ENCODE measurements at places on chromosomes 1 and 21.
A peak's percentile ranks its signal among the peaks of the same experiment; 100 is the strongest.

- DNase-seq = no peak
Observed at GRCh38 chr1:154493276-154493675, 8.7 kb upstream of the TDRD10 start.

DNA sequence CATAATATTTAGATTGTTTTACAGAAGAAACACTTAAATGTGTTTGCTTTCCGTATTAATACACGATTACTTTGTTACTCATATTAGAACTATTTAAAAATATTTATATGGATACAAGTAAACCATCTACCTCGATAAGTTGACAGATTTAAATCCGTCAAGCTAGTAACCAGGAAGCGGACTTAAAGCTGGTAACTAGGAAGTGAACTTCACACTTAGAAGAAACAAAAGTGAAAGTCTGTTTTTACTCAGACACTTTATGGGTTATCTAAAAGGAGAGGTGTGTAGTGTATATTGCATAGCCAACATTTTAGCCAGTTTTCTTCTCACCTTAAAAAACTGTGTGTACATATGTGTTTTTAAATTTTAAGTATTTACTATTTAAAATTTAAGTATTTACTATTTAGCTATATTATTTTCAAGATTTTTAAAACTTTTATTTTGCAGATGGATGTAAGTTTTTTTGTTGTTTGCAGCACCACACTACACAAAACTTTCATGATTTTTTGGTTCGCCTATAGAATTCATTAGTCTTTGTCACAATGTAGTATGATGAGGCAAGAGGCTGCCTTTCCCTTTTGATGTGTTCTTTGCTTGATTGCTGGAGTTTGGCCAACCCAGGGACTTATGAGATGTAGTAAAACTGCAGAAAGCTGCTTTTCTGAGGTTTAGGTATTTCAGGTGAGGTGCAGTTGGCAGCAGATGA, 2.7 kb downstream of the USP25 start:
- no peak for DNase-seq

GRCh38 chr1:110773813-110774212, 99.1 kb upstream of the KCNA3 start:
- no peak for DNase-seq

- DNase-seq = no peak
Observed at GRCh38 chr1:25641931-25642573, 25.5 kb downstream of the MAN1C1 start.

DNA sequence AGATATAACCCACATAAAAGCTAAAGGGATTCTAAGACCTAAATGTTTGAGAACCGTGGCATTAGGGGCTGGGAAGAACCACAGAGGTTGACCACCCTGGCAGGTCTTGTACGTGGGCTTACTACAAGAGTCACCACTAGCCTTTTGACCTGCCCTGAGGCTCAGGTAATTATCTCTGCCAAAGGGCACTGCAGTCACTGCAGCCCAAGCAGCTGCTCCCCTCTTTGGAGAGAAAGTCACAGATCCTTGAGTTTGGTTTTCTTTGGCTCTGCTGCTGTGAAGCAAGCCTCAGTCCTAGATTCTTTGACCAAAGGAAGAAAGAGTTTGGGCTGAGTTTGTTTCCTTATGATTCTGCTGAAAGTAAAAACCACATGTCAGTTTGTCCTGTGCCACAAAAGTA, 11.6 kb downstream of the PARK7 start:
- DNase-seq = no peak

DNA sequence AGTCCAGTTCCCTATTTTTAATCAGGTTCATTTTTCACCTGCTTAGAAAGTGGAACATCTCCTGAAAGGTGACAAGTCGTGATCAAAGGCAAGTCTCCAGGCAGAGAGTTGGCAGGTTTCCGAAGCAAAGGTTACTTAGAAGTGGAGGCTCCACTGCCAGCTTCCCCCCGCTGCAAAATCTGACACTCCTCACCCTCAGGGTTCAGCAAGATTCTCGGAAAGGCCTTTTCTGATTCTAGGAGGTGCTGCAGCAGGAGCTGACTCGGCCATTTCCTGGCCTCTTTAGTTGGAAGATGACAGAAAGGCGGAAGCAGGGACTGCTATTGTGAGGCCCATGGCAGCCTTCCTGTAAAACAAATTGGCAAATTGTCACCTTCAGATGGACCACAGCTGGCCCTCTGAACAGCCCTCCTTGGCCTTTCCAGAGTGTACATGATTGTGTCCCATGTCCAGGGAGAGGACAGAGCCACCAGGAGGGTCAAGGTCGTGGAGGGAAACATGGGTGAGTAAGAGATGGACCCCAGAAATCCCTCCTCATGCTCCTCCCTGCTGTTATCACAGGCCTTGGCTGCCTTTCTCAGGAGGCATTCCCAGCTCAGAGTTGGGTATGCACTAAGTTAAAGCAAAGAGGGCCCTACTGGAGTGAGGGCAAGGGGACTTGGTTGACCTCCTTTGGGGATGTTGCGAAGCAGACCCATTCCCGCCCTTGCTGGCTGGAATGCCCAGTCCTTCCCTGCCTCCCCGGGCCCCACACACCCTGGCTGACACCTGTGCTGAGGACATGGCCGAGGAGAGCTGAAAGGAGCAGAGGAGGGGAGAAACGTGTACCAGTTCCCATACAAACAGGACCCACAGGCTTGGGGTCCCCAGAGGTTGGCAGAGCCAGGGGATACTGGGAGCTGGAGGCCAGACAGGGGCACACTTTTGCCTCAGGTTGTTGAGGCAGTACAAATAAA, 115.5 kb upstream of the IRF2BP2 start:
- DNase-seq = peak; percentile 53

- no peak for DNase-seq
Observed at GRCh38 chr1:201020721-201021629, 2.5 kb downstream of the KIF21B start.

DNA sequence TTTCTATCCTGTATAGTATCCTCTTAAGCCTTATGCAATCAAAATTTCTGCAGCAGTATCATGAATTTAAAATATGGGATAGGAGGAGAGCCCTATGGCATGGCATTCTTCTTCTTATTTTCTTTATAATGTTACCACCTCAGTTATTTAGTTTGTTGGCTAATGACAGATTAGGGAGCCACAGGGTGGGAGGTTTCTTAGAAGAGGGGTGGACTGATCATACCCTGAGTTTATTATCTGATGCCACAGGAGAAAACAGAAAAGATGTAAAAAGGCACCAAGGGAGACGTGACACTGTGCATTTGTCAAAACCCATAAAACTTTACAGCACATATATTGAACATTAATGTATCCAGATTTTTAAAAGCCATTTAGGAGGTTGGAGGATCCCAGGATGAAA, 66.9 kb downstream of the LRRC8D start:
- no peak for DNase-seq

DNA sequence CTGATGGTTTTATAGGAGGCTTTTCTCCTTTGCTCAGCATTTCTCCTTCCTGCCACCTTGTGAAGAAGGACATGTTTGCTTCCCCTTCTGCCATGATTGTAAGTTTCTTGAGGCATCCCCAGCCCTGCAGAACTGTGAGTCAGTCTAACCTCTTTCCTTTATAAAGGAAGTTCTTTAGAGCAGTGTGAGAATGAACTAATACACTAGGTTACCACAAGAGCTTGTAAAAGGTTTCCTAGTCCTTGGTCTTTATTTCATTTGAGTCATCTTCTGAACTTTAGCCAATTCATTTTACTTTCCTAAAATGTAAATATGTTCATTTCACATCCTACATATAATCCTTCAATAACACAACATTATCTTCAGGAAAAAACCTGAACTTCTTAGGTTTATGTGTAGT, 365.3 kb downstream of the HHIPL2 start:
- DNase-seq = no peak
